ENCODE measurements at places on chromosomes 5 and 9. TPM values are rescaled to one million over a fixed set of nuclear protein-coding genes. Genes with fewer than 3 reads are reported as not detected.

- no peak for DNase-seq
These were observed 102.2 kb upstream of the SLCO6A1 start for GRCh38 chr5:102600964-102601363.

DNA sequence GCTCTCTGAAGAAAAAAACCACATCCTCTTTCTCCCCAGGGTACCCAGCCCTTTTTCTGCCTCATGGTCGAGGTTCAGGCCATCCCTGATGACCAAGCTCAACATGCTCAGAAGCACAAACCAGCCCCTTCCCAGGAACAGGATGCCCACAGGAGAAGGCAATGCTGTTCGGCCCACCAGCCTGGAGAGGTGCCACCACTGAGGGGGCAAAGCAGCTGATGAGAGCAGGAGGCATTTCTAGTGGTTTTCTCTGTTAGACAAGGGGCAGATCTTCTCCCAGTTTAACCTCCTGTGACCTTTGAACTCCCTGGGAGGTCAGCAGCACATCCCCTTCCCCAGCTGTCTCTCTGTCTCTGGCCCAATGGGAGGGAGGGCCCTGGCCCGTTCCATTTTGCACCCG, 73.0 kb downstream of the PAX5 start:
- no peak for DNase-seq

DNA sequence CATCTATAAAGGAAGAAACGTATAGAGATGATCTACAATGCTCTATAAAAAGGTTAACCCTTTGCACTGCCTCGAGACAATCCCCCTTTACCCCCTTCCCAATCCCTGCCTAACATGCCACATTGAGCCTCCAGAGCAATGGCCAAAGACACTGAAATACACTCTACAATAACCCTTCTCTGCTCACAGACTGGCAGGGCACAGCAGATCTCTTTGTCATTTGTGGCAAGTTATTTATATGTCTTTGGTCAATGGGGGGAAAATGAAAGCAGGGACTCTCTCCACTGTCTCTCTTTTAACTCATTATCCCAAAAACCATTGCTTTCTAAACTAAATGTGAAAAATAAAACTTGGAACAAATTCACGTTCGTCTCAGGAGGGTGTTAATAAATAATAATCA, 51.7 kb downstream of the PTCH1 start:
- DNase-seq, result no peak

GRCh38 chr5:139669662-139670368, 21.7 kb downstream of the CXXC5 start:
- no peak for DNase-seq

DNA sequence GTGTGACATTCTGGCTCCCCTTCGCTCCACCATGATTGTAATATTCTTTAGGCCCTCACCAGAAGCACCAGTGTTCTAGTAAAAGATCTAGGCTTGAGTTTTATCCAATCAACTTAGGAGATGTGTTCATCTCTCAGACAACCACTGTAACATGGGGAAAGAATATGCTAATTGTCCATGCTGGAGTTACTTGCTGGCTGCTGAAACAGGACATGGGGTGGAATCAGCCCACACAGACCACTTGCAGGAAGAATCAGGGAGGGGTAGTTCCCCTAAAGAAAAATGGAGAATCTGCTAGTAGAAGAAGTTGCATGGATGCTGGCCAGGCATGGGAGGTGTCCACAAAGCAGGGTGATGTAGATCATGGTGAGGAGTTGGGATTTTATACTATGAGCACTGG, 86.2 kb downstream of the FEM1C start:
- DNase-seq, result no peak

GRCh38 chr9:129776938-129777768, 24.3 kb upstream of the PTGES start:
- peak; percentile 96 for DNase-seq

DNA sequence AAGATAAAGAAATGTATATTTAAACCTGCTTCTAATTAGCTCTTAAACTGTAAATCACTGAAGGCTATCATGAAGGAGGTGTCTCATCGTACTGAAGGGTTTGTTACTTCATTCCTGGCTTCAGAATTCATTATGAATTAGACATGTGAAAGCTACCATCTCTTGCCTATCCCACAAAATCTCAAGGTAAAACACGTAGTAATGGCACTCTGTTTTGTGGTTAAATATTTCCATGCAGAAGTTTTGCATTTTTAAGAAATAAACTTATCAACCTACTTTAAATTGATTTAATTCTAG, 490.7 kb upstream of the NUDT12 start:
- DNase-seq, result no peak

GRCh38 chr5:154470137-154470536, 7.9 kb downstream of the HAND1 start:
- DNase-seq, result no peak

GRCh38 chr5:55994495-55994997, at the start of gene IL6ST:
Gene IL6ST (minus strand): TSS chr5:55994963. CDS start chr5:55976278, 18,685 bp downstream.
- no peak for DNase-seq

GRCh38 chr5:109876941-109877669, 187.4 kb downstream of the MAN2A1 start:
- no peak for DNase-seq

- DNase-seq, result no peak
These were observed 400.9 kb downstream of the RAB3C start for GRCh38 chr5:58983526-58984452.

DNA sequence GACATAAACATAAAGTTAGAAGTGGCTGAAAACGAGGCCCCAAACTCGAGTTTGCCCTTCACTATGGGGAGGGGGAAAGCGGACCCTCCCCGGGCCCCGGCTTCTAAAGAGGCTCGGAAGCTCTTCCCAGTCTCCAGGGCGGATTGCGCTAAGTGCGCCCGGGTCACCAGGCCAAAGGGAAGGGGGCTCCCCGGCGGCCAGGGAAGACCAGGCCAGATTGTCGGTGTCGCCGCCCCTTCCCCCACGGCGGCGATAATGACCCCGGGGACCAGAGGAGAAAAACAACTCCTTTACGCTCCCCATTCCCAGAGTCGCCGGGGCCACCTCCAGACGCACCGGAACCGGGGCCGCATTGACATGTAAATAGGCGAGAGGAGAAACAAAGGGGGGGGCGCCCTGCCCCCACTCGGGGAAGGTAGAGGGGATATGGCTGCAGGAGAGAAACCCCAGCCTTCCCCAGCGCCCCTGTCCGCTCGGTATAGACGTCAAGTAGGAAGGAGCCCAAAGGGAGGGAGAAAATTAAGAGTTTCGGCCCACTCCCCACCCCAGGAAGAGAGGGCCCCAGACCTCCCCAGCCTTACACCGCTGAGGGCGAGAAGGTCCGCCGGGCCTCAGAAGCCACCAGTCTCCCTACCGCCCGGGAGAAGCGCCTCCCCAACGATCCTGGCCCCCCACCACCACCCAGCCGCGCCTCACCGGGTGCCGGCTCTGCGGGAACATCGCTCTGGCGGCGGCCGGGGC, 1.7 kb downstream of the TLE1 start:
- peak; percentile 62 for DNase-seq

- no peak for DNase-seq
These were observed 12.0 kb downstream of the PRKACG start for GRCh38 chr9:69001921-69002320.

DNA sequence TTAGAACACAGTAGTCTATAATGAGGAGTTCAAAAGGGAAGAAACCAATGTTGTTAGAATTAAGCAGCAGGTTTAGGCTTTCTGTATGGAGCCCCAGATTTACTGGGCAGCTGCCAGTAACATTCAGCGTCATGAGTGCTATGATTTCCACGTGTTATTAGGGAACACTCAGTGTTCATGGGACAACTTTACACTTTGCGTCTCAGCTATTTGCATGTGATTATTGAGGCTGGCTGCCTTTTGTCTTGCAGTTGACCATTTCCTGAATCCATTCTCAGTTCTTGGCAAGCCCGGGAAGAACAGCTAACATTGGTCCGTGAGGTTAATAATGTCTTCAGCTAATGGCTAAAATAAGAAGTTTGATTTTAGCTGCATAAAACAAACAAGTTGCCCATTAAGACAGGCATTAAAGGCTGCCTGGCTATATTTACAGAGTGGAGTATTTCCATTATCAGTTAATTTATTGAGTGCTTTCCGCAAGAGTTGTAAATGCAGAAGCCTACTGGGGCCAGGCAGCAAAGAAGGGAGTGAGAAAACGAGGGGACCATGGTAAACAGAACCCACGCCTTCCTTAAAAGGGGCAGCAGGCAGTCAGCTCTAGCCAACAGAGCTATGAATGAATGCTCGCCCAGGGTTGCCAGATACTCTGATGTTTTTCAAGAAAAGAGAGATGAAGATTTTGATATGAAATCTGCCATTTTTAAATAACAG, 120.9 kb downstream of the PIP5K1B start:
- no peak for DNase-seq

DNA sequence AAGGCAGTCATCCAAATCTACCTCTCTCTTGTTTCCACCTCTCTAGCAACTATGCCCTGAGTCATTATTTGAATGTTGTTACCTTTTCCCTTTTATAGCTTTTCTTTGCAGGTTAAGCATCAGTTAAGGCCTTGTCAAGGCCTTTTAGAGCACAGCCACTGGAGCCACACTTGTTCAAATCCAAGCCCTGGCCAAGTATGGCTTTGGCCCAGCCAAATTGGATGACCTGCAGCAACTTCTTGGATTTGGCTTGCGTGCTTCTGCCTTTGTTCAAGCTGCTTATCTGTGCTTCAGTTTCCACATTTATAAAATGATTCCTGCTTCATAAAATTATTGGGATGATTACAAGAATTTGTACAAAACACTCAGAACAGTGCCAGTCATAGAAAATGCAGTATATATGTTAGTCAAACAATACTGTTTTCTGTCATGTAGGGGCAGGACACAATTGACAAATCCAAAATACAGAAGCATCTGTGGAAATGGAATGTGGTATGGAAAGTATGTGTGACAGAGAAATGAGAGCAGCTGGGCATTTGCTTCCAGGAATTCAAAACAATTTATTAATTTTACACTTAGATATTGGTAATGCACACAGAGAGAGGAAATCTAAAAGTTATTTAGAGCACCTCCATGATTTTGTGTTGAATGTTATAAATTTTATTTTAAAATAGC, 17.9 kb upstream of the RLN1 start:
- DNase-seq, result no peak

DNA sequence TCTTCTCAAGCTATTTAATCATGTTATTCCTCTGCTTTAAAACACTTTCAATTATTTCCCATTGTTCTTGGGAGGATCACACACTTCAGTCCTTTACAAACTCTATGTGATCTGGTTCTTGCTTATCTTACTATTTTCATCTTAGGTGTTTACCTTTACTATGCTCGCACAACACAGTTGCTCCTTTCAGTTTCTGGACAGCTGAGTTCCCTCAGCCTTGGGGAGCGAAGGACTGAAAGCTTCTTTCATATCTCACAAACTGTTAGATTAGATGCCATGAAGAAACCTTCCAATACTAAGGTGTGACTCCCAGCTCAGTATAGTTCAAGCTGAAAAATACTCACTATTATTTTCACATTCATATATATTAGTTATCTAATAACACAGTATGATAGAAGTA, 117.9 kb downstream of the CDC42SE2 start:
- no peak for DNase-seq

DNA sequence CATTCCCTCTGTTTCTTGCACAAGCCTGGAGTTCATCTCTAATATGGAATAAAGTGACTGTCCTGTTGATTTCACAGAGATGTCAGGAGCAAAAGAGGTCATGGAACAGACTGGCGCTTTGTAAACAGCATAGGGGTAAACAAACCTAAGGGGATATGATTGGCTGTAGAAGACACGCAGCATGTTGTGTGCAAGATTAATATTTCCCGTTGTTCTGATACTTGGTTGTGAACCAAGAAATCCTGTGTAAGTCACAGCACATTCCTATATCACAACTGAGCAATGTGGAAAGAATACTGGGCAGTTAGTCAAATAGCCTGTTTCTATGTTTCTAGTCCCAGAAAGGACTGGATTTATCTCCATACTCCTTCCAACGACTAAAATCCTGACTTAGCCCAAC, 3.2 kb downstream of the ADAMTS12 start:
- DNase-seq, result no peak

DNA sequence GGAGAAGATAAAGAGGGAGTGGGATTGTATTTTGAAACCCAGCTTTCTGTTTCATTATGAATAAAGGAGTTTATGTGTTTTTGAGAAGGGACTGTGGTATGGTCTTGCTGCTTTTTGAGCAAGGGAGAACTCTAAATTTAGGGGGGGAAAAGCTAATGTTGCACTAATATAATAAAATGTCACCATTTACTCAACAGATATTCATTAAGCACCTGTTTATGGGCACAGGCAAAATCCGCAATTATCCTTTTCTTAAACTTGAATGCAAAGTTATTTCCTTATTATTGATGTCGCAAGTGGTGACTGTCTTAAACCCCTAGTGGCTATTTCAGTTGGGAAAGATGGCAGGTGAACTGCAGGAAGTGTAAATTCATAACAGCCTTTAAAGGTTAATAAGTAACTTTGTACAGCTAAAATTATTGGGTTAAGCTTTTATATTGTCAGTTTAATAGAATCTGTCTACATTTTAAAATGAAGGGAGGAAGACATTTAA, 1.5 kb downstream of the CDC42SE2 start:
- DNase-seq, result no peak

DNA sequence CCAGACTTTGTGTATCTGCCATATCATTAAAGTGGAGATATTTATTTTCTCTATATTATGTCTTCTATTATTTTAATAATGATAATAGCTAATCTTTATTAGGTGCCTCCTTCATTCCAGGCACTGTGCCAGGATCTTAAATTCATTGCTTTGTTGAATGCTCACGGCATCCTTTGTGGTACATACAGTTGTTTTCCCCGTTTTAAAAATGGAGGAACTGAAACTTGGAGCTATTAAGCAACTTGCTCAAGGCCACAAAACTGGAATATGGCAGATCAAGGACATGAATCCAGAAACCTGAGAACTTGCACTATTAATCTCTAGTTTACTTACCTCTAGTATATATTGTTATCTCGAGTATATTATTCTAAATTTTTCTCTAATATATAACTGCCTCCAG, 41.5 kb upstream of the PPP3R2 start:
- no peak for DNase-seq

DNA sequence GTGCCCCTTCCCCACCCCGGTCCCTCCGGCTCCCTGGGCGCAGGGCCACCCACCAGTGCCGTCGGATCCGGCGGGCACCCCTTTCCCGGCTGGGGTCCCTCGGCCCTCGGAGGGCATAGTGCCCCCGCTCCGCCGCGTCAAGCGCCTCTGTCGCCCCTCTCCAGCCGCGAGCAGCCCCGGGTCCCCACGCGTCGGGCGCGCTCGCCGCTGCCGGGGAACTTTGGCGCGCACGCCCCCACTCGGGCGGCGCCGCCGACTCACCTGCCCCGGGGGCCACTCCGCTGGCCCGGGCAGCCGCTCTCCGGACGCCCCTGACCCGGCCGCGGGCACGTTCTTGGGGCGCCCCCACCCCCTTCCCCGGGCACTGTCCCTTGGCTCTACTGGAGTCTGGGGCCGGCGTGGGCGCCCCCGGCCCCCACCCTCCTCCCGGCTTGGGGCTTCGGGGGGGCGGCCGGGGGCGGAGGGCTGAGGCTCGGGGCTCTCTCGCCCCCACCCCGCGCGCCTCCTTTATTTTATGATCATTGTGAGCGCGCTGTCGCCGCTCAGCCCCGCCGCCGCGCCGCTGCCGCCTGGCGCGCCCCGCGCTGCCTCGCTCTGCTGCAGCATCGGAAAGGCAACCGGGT, 1.1 kb upstream of the FAM78A start:
- DNase-seq, result no peak

The IRX2 gene
- 0.27 TPM for total RNA-seq

The FBP1 gene
- total RNA-seq, result 3.5 TPM

The TLR4 gene
- total RNA-seq, result 22.6 TPM

The IFNA13 gene
- total RNA-seq, result not detected

The GNA14 gene
- 4.2 TPM for total RNA-seq

The SREK1 gene
- total RNA-seq, result 32.8 TPM

The C9 gene
- total RNA-seq, result not detected

The SH3PXD2B gene
- 15.3 TPM for total RNA-seq

The PROP1 gene
- total RNA-seq, result not detected

The SERF1A gene
- 4.1 TPM for total RNA-seq

The GARIN3 gene
- total RNA-seq, result not detected

The SPEF2 gene
- 2.6 TPM for total RNA-seq

Data from left cardiac atrium (tissue), 4 donors.